ENCODE measurements at places on chromosomes 4 and X.

GRCh38 chr4:96063639-96064038, 223.7 kb downstream of the PDHA2 start:
- DNase-seq, result no peak

GRCh38 chrX:66731398-66731797, 92.5 kb upstream of the EDA2R start:
- DNase-seq, result peak; percentile 10

DNA sequence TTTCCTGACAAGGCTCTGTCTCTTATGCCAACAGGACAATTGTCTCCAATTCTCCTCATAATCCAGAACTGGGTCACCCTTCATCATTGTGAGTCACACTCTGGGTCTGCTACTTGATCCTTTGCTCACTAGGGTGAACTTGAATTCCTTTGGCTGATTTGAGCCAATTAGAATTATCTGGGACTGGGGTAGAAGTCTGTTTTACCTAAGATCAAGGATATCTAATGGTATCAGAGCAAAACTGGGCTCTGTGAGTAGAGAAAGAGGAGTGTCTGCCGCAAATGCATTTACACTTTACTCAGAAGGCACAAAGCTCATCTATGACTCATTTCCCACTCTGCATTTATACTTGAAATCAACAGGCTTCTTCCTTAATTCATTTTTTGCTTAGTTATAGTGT, 72.6 kb downstream of the PITX2 start:
- no peak for DNase-seq

GRCh38 chr4:78939667-78940008, 400 bp upstream of the PAQR3 start:
- no peak for DNase-seq

- DNase-seq, result no peak
Observed at GRCh38 chrX:19747652-19748610, 139.5 kb downstream of the SH3KBP1 start.

DNA sequence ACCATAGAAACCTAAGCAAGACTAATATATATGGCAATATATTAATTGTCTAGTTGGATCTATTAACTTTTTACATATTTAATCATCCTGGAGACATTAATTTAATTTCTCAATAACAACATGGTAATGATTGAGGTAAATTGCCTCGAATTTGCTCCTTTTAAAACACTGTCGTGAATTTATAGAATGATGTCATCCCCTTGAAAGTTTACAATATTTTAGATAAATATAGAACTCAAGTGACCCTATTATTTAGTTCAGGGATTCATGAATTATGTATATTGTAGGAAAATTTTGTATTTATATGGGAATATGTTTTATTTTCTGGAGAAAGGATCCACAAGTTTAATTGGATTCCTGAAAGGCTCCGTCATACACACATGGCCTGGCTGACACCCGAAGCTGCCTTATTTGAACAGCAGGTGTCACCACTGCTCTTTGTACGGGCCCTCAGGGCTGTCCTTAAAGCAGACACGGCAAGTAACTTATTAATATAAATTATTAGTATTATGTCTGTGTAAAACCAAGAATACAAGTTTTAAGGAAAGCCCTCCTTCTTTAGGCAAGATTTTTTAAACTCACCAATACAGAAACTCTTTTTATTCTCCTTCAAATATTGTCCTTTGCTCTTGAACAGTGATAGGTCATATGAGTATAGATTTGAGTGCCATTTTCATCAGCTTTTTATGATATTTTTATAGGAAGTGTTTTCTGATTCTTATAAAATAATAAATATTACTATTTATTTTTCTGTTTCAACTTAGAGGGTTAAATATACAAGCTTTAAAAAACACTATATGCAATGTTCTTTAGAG, 1.9 kb upstream of the PLRG1 start:
- peak; percentile 58 for DNase-seq

GRCh38 chr4:20538905-20539304, 161.4 kb upstream of the PACRGL start:
- no peak for DNase-seq

DNA sequence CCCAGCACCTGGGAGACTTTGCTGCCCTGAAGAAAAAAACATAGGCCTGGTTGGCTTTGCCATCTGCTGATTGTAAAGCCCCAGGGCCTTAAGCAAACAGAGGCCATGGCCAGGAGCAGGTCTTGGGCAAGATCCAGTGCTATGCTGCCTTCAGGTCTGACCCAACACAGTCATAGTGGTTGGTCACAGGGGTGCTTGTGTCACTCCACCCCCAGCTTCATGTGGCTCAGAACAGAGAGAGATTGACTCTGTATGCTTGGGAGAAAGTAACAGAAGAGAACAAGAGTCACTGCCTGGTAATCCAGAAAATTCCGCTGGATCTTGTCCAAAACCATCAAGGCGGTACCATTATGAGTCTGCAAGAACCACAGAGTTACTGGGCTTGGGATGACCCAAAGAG, 24.4 kb upstream of the SMARCA5 start:
- DNase-seq, result no peak

GRCh38 chr4:76550966-76551780, 116.1 kb downstream of the SHROOM3 start:
- no peak for DNase-seq

DNA sequence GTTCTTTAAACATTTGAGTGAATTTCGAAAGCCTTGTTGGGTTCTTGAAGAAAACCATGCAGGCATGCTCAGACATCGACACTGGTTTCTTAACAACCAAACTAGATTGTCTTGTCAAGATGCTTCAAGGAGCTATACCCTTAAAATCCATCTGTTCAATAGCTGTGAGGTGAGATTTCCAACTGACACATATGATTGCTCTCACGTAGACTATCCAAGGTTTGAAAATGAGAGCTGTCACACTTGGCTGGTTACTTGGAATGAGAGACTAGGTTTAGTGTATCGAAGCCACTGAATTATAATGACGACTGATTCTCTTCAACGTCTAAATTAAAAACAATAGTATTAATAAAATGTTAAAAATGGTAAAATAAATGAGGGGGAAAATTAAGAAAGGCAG, 2725.5 kb downstream of the ARAP2 start:
- no peak for DNase-seq

- no peak for DNase-seq
Observed at GRCh38 chrX:44914532-44915198, 41.7 kb downstream of the KDM6A start.

- no peak for DNase-seq
Observed at GRCh38 chrX:22689290-22689689, 310.5 kb upstream of the DDX53 start.
